ENCODE measurements at places on chromosomes 5 and 9.

- DNase-seq = no peak
These were observed 180.9 kb downstream of the ESM1 start for GRCh38 chr5:54804521-54804920.

- DNase-seq = no peak
These were observed 101.5 kb downstream of the PLPPR1 start for GRCh38 chr9:101130054-101130453.

- DNase-seq = no peak
These were observed 493.4 kb downstream of the CETN3 start for GRCh38 chr5:89916131-89916530.

GRCh38 chr9:70297141-70297540 lies 38.4 kb downstream of the SMC5 start:
- DNase-seq = no peak

DNA sequence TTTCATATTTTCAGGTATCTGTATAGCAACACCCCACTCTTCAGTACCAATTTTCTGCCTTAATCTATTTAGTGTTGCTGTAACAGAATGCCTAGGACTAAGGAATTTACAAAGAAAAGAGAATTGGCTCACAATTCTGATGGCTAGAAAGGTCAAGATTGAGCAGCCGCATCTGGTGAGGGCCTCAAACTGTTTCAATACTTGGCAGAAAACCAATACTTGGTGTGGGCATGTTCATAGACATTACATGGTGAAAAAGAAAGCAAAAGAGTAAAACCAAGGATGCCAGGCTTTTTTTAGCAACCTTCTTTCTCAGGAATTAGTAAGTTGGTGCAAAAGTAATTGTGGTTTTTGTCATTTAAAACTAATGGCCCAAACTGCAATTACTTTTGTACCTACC lies 1041.1 kb upstream of the CDH6 start:
- no peak for DNase-seq

GRCh38 chr9:21505425-21506179 lies 23.5 kb upstream of the IFNE start:
- no peak for DNase-seq

DNA sequence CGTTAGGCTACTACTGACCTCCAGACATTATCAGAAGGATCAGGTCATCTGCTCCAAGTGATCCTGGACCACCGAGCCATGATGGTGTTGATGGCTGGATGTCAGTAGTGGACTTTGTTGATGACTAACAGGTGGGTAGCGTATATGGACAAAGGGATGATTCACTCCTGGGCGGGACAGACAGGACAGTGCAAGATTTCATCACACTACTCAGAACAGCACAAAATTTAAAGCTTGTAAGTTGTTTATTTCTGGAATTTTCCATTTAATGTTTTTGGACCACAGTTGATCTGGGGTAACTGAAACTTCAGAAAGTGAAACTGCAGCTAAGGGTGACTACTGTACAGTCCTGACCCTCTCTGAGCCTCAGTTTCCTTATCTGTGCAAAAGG lies 12.7 kb downstream of the PDGFRB start:
- no peak for DNase-seq

DNA sequence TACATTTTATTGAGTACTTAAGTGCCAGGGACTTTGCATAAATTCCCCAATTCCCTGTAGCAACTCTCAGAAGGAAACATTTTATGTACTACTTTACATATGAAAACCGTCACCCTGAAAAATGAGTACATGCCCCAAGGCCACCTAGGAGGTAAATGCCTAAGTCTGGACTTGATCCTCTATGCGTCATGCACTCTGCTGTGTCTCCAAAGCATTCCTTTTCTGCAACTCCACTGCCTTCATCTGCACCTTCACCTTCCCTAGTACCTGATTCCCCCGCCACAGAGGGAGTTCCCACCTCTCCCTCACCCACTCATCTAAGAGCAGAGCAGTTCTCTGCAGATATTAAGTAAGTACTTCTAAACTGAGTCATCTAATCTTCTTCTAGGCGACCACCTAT lies 75.2 kb upstream of the HRH2 start:
- no peak for DNase-seq

- DNase-seq = no peak
These were observed 142.7 kb downstream of the ANXA1 start for GRCh38 chr9:73294336-73294735.

- DNase-seq = no peak
These were observed 363.3 kb upstream of the GRIN3A start for GRCh38 chr9:102101723-102102122.

DNA sequence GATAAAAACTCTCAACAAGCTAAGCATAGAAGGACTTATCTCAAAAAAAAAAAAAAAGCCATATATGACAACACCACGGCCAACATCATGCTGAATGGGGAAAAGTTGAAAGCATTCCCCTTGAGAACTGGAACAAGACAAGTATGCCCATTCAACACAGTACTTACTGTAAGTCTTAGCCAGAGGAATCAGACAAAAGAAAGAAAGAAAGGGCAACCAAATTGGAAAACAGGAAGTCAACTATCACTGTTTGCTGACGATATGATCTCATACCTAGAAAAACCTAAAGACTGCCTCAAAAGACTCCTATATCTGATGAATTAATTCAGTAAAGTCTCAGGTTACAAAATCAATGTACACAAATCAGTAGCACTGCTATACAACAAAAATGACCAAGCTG lies 24.6 kb upstream of the PTGER4 start:
- DNase-seq = no peak

- no peak for DNase-seq
These were observed 8.2 kb upstream of the RALGDS start for GRCh38 chr9:133129001-133129795.
